ENCODE measurements at places on chromosomes 5 and 9.

DNA sequence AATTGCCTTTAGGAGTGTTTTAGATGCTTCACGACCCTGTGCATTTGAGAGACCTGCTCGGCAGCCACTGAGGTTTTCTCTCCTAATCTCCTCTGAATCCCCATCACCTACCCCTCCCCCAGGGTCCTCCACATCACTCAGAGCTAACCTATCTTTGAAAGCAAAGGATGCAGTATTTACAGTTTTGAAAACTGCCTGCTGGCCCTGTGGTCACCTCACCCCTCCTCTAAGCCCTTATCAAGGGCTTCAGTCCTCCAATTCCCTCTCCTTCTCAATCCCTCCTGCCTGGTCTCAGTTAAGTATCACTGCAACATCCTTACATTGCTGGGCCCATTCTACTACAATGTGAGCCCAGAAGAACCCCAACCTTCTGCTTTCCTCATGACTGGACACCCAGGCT lies 4.6 kb downstream of the RPP25L start:
- DNase-seq = no peak

- DNase-seq = no peak
Measured at GRCh38 chr9:136345281-136346156, 18.0 kb downstream of the DNLZ start.

GRCh38 chr5:43042176-43042625 lies 2.1 kb upstream of the ANXA2R start:
- no peak for DNase-seq

GRCh38 chr9:136994888-136995230 lies 1.5 kb downstream of the CLIC3 start:
- DNase-seq = no peak

DNA sequence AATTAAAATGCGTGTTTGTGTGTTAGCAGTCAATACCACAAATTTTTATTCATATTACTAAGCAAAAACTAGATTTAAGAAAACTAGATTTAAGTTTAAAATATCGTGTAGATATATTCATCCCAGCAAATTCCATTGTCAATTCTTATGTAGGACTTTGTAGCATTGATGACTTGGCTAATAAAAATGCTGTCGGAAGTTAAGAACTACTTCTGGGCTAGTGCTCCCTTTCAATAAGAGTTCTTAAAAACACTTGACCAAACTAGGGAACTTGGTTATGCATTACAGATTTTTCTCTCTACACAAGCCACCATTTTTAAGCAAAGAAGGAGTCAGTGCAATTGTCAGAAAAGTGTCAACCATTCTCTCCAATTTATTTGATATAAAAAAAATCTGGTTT lies 68.7 kb upstream of the RAD23B start:
- DNase-seq = no peak

- no peak for DNase-seq
Measured at GRCh38 chr5:175861337-175862130, 9.8 kb upstream of the CPLX2 start.

- DNase-seq = no peak
Measured at GRCh38 chr9:130483371-130483971, 38.7 kb downstream of the ASS1 start.

DNA sequence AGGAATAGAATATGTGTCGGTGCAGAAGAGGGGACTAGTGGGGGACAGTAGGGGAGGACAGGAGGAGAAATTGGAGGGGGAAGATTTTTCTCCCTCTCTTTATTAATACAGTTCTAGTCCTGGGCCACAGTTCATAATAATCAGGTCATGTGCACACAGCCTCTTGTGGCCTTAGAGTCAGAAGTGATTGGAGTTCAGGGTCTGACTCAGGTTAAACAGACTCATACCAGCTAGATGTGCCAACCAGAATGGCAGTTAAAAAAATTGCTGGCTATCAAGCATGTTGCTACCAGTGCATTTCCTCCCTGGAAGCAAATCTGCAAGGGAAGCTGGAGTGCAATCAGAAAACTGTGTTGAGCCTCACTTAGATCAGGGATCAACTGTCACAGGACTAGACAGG lies 132.7 kb upstream of the MAP1B start:
- DNase-seq = no peak

DNA sequence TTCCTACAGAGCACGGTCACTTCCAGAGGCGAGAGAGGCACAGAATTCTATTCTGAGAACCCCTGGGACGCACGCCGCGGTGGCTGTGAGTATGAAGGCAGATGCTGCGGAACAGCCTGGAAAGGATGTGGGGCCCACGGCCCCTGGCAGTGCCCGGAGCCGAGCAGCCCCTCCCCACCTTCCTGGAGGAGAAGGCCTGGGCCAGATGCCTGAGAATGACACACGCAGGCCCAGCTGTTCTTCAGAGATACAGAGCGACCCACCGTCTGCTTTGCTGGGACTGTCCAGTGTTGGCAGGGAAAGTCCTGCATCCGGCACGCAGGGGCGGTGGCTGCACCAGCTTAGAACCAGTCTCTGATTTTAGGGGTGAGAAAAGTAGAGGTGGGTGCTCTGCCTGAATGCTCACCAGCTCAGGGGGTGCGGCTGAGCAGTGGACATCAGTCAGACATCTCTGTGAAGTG lies 116.7 kb upstream of the LPCAT1 start:
- no peak for DNase-seq

DNA sequence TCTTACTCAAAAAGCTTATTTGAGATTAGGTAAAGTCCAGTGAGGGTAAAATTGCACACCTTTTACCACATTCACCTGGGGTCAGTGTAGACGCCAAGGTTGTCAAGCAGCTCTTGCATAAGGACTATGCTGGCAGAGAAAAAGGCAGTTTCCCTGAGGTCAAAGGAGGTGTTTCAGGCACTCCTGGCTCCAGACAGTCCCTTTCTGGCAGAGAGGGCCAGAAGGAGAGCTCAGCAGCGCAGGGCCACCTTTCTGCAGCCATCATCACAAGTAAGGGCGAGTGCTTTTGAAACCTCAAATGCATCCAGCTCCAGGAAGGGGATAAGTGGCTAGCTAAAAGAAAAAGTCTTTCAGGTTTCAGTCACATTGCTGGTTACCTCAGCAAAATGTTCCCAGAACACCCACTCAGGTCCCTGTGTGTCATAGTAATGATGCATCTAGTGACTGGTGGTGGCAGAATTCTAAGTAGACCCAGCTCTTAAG lies 16.7 kb upstream of the IL13 start:
- no peak for DNase-seq

DNA sequence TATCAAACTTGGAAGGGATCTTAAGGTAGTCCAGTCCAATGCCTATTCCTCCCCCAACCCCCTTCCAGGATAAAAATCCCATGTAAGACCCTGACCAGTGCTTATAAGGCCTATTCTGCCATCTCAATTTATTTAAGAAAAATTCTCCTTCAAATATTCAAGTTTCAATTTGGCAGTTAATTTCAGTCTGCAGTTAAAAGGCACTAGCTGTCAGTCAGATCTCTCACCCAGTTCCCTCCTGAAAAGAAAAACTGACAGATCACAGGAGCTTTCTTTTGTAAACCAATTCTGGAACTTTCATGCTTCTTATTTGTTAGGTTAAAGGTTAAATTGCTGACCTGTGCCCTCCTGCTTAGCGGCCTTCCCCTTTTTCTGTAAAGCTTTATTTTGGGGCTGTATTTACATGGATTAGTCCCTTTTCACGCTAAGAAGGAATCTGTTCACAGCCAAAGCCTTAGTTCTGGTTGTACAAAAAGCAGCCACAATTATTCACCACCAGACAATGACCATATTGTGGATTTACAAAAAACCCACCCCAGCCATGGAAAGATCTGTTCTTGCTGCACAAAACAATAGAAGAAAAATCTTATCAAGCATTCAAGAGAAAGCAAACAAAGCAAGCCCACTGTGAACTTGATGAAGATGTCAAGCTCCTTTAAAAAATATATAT lies 68.7 kb downstream of the DENND1A start:
- DNase-seq = no peak

DNA sequence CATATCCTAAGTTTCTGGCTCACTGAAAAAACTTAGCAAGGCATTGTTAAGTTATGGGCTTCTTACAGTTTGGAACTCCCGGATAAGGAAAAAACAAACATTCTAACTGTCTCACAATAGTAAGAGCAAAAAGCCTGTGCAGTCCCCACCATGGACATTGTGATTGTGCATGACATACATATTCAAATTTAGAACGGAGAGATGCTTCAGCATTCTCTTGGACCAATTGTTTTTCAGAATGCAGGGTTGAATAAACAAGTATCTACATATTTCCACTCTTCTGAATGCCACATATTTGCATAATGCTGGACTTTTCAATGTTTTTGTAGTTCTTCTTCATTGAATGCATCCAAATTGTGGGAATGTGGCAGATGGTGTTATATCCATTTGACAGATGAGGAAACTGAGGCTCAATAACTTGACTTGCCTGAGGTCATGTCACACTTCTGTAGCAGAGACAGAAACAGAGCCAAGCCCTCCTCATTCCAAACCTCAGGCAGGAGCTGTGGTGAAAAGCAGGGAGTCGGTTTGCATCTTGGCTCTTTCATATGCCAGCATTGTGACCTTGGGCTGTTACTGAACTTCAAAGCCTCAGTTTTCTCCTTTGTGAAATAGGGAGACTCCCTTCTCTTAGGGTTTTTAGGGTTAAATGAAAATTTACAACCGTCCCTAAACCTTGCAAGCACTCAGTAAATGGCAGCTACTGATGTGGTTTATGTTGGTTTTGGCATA lies 95.1 kb downstream of the IQGAP2 start:
- DNase-seq = no peak

DNA sequence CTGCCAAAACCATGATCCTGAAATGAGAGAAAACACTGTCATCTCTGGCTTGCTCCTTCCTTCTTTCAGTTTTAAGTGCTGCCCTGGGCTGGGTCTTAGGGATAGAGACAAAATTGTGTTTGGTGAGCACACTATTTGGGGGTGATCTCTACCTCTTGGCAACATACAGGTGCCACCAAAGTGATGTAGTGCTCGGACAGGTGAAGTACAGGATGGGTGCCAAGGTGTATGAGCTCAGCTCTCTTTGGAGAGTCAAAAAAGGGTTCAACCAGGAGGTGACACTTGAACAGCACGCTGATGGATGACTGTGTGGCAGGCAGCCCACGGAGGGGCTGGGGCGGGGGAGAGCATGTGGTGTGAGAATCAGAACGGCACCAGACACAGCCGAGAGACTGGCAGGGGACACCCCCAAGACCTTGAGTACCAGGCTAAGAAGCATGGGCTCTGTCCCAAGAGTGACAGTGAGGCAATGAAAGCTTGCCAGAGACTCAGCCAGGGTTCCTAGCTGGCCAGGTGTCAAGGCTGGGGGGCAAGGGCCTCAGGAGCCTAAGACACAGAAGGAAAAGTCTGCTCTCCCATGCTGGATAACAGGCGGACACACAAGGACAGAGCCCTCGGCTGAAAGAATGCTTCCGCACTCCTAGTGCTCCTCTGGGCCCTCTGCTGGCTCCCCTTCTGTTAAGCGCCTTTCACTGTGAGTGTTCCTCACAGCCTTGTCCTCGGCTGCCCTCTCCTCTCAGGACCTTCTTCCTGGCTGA lies 2.5 kb downstream of the NHP2 start:
- no peak for DNase-seq

DNA sequence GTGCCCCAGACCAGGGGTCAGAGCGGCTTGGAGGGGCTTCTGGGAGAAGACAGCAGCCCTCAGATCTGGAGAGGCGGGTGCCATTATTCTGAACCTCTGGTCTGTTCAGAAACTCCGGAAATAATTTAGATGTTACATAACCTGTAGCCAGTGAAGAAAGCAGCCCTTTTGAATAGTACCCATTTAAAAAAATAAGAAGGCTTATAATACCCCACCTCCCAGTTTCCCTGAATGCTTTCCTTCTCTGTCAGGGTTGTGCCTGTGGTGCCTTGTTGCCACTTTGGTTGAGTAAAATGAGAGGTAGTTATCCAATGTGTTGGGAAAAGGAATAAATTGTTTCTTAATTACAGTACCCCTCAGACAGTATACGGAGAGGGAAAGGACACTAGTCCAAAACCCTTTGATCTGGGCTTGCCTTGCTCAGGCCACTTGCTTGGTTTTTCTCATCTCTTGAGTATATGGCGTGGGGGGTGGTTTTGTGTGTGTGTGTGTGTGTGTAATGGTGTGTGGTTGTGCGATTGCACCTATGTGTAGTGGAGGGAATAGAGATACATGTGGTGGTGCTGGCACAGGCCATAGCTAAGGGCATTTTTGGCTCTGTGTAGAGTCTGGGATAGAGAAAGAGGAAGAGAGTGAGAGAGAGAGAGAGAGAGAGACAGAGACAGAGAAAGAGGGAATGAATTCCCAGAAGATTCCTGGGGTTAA lies 59.1 kb upstream of the TLR4 start:
- no peak for DNase-seq

- DNase-seq = no peak
Measured at GRCh38 chr9:90129446-90129845, 513.2 kb downstream of the DIRAS2 start.

- no peak for DNase-seq
Measured at GRCh38 chr9:120951960-120952618, 25.5 kb upstream of the TRAF1 start.

DNA sequence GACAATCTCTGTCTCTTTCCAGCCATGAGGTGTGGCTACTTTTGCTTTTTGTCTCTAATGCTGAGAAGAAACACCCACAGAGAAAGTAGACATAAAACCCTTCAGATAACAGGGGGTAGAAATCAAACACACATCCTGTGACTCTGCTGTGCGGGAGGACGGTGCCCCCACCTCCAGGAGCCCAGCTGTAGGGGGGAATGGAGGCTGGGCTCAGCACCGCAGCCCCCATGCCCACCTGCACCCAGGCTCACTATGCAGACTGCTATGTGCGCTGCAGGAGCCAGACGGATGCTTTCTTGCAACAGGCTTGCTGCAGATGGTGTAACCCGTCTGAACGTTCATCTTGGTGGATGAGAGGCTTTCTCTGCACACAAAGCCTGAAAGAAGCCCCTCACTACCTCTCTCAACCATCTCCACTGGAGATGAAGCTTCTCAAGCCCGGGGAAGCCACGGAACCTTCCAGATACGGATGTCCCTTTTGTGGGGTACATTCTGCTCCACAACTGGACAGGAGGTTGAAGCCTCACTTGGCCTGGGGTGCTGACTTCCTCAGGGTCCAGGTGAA lies 207.2 kb downstream of the GADD45G start:
- no peak for DNase-seq

- DNase-seq = no peak
Measured at GRCh38 chr9:38443181-38443580, 18.9 kb upstream of the IGFBPL1 start.

DNA sequence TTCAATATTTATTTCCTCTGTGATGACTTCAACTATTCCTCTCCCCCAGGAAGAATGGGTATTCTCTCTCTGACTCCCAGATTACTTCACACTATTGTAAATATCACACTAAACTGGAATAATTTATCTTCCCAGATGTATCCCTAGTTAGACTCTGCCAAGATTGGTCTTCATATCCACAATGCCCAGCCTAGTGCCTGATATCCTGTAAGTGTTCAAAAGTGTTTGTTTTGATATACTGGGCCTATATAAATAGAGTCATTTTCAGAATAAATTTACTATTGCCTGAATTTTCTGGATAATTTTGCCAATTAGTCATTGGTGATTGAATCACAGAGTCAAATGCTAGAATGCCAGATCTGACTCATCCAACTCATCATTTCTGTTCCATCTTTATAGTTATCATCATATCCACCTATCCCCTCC lies 143.7 kb upstream of the TNC start:
- no peak for DNase-seq
